ENCODE measurements at places on chromosomes 12 and 14.

- DNase-seq: no peak
These were observed 237.0 kb upstream of the TBX3 start for GRCh38 chr12:114920771-114921554.

DNA sequence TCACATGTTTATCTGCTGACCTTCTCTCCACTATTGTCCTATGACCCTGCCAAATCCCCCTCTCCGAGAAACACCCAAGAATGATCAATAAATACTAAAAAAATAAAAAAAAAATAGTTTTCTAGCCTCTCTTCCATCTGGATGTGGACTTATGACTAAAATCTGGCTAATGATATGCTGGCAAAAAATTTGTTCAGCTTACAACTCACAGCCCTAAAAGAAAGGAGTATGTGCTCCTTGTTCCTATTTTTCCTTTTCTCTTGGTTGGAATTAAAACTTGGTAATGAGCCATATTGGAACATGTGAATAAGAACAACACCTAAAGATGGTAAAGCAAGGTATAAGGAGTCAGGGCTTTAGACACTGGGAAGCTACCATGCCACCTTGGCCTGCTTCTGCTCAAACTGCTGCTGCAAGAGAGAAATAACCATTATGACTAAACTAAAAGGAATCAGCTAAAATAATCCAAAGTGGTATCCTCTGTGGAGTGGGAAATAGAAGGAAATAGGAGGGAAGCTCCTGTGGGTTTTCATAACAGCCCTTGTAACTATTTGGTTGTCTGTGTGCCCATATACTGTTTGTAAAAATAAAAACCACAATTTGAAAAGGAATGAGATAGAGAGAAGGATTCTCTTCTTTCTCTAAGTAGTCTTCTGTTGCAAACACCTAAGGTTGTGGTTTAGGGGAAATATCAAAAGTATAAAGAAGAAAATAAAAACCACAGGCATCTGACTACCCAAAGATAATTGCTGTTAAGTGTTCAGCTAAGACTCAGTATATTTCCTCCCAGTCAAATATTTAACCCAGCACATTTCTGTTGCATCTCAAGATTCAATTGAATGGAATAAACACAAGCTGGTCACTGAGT lies 53.8 kb downstream of the SDR9C7 start:
- no peak for DNase-seq

DNA sequence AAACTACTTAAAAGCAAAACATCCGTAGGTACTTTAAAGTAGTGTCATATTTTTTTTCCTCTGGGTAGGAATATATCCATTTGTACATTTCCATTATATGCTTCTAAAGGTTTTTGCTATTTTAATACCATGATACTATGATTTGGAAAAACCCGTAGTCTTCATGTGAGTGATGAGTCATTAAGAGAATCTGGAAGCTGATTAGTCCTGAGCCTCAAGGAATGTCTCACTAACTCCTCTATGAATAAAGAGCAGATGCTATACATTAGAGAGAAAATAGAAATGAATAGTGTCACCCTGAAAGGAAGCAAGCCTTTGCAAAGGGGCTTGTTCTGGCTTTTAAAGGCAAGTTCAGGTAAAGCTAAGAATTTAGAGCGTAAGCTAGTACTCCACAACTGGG lies 432.1 kb downstream of the CCDC91 start:
- DNase-seq: no peak

GRCh38 chr12:98618952-98619351 lies 25.5 kb downstream of the SLC25A3 start:
- DNase-seq: no peak

DNA sequence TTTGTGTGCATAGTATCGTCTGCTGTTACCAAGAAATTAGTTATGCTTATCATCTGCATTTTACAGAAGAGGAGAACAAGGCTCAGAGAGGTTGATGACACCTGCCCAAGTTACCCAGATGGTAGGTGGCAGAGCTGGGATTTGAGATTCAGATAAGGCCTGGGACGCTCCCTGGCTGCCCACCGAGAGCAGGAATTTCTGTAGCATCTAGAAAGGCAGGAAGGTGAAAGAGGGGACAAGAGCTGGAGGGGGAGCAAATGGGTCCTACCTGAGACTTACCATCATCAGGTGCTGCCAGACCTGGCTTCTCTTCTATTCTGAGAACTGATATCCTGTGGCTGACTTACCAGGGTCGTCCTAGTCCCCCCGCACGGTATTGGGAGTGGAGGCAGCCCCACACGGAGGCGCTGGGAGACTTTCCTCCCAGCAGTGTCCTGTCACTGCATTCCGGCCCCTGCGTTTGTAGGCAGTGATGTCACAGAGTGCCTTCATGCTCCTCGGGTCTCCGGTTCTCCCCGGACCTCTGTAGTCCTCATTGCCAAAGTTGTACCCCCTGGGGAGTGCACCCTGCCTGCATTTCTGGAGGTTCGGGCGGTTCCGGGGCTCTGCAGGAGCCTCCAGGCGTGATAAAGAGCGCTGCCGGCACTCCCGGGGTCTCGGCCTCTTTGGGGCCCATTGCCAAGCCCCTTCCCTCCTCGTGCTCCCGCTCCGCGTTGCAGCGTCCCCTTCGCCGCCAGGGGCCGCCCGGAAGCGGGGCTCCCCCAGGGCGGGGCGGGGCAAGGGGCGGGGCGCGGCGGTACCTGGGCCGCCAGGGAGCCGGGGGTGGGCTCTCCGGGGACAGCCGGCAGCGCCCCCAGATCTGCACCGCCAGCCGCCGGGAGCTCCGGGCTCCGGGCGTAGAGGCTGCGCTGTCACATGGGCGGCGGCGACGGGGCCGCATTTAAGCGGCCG lies at the start of gene CABP1:
Gene CABP1, plus strand, starts transcription at position 856 of the 951 bp plus-strand sequence. Its CDS starts 60 bp downstream, at position 916.
- DNase-seq: peak; percentile 64

GRCh38 chr14:21768116-21768874 lies 94.7 kb upstream of the OR4E1 start:
- DNase-seq: no peak

DNA sequence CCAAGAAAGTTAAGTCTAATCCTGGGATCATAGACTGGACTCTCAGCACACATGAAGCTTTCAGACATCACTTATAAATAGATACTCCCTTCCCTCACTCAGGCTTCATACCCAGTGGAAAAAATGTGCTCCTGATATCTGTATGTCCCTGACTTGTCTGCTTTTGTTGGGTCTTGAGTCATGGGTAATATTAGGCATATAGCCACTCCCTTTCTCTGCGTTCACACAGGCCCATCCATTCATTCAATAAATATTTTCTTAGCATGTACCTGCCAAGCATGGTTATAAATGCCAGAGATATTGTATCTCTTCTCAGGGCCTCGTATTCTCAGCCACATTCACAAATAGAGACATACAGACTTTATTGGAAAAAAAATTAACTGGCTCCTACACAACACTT lies 43.5 kb downstream of the COX16 start:
- no peak for DNase-seq

GRCh38 chr12:111529424-111530368 lies 69.4 kb downstream of the ATXN2 start:
- DNase-seq: peak; percentile 44

DNA sequence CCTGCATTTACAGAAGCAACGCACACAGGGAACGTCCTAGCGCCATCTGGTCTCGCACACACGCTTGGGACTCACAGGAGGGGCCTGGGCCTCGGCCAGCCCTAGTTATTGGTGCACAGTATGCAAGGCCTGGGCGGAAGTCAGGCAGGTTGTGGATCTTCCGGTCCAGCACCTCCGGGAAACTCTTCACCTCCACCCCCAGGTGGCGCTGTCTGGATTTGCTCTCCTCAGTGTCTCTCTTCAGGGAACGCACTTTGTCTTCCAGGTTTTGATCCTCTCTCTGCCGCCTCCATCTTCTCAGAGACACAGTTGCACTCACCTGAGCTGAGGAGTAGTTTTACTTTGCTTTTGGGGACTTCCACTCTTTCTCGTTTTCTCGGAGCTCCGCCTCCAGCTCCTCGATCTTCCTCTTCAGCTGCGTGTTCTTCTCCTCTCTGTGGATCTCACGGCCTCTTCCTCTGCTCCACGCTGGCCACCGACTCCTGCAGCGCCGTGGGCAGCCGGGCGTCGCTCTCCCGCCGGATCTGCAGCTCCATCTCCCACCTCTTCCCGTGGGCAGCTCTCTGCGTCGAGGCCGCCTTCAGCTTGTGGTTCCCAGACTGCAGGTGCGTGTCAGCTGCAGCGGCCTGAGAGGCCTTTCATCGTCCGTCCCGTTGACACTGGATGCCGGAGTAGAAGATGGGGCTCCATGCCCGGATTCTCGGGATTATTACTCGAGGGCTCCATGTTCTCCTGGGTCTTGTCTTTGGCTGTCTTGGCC lies 933.8 kb downstream of the TMEM121 start:
- DNase-seq: peak; percentile 22

DNA sequence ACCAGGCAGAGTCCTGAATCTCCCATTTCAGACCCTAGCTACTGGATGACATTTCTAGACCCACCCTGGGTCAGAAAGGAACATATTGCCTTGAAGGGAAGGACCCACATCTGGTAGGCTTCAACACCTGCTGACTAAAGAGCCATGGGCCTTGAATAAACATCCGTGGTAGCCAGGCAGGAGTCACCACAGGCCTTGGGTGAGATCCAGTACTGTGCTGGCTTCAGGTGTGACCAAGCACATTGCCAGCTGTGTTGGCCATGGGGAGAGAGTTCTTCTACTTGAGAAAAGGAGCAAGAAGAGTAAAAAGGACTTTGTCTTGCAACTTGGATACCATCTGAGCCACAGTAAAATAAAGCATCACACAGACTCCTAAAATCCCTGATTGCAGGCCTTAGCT lies 332.6 kb downstream of the SLC16A7 start:
- DNase-seq: no peak

GRCh38 chr14:91125271-91125660 lies 11.4 kb downstream of the DGLUCY start:
- DNase-seq: no peak

- DNase-seq: no peak
These were observed 786 bp downstream of the SLC25A47 start for GRCh38 chr14:100323942-100324307.

DNA sequence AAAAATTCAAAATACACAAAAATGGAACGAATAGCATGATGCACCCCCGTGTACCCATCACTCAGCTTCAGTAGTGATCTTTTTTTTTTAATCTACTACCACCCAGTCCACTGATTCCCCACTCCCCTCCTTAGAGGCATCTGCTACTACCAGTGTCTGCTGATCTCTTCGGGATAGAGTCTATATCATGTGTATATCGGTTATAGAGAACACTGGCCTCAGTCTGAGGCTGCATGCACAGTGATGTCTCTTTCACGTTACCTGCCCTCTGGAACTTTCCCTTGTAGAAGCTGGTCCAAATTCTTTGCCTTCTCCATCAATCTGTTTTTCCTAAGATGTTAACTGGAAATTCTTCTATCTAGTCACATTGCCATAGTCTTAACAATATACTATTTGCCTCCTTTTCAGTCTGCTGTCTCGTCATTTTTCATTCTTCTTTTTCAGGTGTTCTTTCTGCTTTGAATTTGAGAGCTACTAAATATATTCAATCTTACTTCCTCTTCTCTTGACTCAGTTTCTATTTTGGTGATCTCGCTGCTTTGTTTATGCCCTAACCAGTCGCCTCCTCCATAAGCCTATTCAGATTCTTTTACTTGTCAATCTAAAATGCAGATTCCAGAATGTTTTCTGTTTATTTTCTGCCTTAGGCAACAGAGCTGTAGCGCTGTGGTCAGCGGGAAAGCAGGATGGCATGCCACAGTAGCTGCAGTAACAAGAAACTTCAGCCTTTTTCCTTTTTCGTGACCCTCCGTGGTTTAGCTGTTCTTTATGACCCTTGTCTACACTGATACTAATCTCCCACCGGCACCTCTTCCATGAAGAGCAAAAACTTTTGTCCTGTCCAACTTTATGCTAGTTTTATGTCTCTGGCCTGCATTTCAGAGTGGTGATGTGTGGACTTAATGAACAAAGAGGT lies 67.0 kb downstream of the FBXW8 start:
- no peak for DNase-seq

- DNase-seq: no peak
These were observed 5.7 kb downstream of the SOCS2 start for GRCh38 chr12:93578221-93578620.
